Endothelial cell (in vitro differentiated cells): ENCODE measurements at places on chromosomes 5 and 9. TPM values are rescaled to one million over a fixed set of nuclear protein-coding genes. Genes with fewer than 3 reads are reported as not detected.

Gene FOXD4L3
- total RNA-seq: not detected

Gene MTAP
- 37.2 TPM for total RNA-seq

Gene KIAA0825
- 2.0 TPM for total RNA-seq

Gene ZNG1A
- total RNA-seq: 46.7 TPM

Gene GPR150
- not detected for total RNA-seq

Gene ARHGEF37
- total RNA-seq: 4.5 TPM

Gene KCNV2
- total RNA-seq: not detected

Gene ANKRD34B
- total RNA-seq: 0.62 TPM

Gene SARDH
- total RNA-seq: 5.0 TPM

Gene ARL10
- total RNA-seq: 14.5 TPM

Gene EIF4E1B
- total RNA-seq: 0.54 TPM

Gene IRX4
- 0.72 TPM for total RNA-seq

Gene CSF2
- total RNA-seq: not detected

Gene CATSPER3
- total RNA-seq: 0.33 TPM

- DNase-seq: no peak
Observed at GRCh38 chr5:1881731-1882336, 891 bp downstream of the IRX4 start.

DNA sequence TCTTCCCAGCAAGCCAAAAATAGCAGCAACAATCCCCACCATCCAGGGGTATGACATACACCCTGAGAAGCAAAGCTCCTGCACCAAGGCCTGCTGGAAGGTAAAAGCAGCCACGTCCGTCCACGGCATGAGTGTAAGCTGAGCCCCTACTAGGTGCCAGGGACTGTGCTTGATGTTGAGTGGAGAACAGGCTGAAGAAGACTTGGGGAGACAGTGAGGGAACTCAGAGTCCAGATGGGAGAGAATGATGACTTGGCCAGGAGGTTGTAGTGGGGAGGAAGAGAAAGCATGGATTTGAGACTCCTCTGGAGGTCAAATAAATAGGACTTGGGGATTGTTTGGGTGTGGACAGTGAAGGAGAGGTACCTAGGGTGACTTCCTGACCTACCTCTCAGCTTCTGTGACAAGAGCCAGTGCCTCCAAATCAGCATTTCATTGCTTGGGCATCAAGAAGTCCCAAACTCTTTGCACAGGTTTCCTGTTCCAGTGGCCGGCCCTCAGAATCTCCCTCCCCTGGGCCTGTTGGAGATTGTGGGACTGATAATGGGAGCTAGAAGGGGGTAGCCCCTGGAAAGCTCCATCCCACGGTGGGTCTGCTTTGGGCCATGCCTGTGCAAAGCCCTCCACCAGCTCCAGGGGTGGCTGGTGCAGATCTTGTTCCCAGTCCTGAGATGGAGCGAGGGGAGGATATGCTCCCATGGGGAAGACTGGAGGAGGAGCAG, 58.3 kb upstream of the ADAMTS2 start:
- no peak for DNase-seq

GRCh38 chr9:76859860-76860259, 46.1 kb downstream of the PRUNE2 start:
- DNase-seq: no peak

DNA sequence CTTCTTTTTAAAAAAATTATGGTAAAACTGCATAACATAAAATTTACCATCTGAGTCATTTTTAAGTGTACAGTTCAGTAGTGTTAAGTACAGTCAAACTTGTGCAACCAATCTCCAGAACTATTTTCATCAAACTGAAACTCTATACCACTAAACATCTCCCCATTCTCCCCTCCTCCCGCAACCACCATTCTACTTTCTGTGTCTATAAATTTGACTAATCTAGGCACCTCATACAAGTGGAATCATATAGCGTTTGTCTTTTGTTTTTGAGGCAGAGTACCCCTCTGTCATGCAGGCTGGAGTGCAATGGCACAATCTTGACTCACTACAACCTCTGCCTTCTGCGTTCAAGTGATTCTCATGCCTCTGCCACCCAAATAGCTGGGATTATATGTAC, 24.0 kb upstream of the EBF1 start:
- no peak for DNase-seq

DNA sequence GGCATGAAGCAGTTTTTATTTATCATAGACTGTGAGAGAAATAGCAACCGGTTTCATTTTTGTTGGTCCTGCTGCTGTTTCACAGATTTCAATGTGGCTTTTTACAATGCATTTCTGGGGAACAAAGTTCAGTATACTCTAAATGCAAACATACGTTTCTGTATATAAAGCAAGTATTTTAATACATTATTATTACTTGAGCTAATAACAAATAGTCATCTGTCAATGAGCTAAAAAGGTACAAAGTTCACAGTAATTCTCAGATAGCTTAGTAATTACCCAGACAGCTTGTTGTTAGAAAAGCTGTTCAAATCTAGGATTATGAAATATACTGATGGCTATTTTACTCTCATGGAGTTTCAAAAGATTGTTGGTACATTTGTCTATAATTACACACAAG, 50.8 kb downstream of the PBX3 start:
- no peak for DNase-seq

- DNase-seq: no peak
Observed at GRCh38 chr5:72324189-72324825, 4.1 kb downstream of the PTCD2 start.

- DNase-seq: no peak
Observed at GRCh38 chr5:111119856-111120255, 27.7 kb downstream of the WDR36 start.

DNA sequence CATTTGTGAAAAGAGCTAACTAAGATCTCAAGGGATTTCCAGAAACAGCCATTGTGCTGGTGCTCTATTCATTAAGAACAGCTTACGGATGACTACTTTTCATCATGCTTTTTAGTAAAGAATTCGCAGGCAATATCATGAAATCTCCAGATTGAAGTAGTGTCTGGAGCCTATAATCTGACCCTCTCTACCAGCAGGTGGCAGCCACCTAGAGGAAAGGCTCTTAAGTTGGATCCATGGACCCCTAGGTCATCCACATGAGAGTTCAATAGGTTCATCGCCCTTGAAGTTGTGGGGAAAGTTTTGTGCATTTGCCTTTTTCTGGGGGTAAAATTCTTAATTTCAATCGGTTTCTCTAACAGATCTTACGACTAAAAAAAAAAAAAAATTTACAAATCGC, 82.3 kb downstream of the SLC1A3 start:
- DNase-seq: peak; percentile 27

DNA sequence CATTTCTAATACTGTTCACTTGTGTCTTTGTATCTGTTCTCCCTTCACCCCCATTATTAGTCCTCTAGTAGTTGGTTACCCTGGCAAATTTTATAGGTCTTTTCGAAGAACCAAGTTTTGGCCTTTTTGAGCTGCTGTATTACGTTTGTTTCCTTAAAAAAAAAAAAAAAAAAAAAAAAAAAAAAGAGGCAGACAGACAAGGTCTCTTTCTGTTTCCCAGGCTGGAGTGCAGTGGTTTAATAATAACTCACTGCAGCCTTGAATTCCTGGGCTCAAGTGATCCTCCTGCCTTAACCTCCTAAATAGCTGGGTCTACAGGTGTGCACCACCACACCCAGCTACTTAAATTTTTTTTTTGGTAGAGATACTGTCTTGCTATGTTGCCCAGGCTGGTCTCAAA, 20.9 kb downstream of the DDX4 start:
- DNase-seq: no peak

DNA sequence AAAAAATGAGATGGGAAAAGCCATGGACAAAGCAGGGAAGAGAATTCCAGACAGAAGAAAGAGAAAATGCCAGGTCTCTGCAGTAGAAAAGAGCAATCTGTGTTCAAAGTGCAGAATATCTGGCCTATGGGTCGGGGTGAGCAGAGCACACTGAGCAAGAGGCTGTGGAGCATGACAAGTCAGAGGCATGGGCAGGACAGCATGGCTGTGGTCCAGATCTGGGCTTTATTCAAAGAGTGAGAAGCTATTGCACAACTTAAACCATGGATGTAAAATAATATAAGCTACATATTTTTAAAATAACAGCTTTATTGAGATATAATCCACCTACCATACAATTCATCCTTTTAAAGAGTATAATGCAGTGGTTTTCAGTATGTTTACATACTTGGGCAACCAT, 133.1 kb upstream of the SPDL1 start:
- DNase-seq: no peak

GRCh38 chr5:1247811-1248210, 22.6 kb downstream of the SLC6A18 start:
- DNase-seq: no peak

DNA sequence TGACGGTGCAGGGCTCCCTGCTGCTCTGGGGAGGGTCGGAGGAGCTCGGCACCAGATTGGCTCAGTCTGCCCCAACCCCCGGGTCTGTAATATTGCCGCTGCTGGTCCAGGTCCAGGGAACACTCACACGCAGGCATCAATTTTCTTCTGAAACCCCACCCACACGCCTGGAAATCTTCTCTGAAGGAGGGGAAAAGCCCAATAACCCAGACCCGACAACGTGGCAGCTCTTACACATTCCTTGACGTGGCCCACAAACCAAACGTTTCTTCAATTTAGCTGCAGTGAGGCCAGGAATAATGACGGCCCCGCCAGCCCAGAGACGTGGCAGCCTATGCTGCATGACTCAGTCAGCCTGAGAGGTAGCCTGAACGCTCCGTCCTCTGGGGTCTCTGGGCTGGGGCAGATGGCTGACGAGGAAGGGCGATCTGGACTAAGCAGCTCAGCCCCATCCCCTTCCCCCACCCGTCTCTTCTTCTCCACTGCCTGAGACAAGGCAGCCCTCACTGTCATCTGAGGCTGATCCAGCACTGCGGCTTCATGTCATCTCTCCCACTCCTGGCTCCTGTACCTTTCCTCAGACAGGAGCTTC, 9.9 kb upstream of the SPARC start:
- no peak for DNase-seq

GRCh38 chr9:2679011-2679410, 38.3 kb upstream of the KCNV2 start:
- DNase-seq: no peak

- peak; percentile 84 for DNase-seq
Observed at GRCh38 chr9:137295238-137295811, 6.7 kb downstream of the NRARP start.
